Activated naive CD8-positive, alpha-beta T cell treated with anti-CD3 and anti-CD28 coated beads, Interleukin-2, amount 10 ng/mL, durations not matched to agents 7 days and 5 days (primary cell): ENCODE measurements at places on chromosomes 6 and 20.

DNA sequence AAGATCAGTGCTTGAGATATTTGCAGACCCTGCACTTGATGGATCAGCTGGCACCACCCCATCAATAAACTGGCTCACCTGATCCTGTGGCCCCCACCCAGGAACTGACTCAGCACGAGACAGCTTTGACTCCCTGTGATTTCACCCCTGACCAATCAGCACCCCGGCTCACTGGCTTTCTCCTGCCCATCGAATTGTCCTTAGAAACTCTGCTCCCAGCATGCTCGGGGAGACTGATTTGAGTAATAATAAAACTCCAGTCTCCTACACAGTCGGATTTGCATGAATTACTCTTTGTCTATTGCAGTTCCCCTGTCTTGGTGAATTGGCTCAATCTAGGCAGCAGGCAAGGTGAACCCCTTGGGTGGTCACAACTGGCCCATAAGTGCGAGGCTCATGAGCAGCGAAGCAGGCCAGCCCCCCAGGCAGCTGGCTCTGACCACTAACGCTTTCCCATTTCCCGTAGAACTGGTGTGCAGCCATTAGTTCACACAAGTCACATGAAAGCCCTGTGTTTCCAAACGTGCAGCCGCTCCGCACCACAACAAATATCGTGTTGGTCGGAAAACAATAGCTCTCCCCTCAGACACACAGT, 79.6 kb downstream of the RSPH3 start:
- H3K27me3 ChIP-seq, result no peaks in the 10 kb centered on the region
- H3K27ac ChIP-seq, result no peak overlapping the region
- no peak for DNase-seq
- H3K36me3 ChIP-seq, result no peaks in the 10 kb centered on the region

DNA sequence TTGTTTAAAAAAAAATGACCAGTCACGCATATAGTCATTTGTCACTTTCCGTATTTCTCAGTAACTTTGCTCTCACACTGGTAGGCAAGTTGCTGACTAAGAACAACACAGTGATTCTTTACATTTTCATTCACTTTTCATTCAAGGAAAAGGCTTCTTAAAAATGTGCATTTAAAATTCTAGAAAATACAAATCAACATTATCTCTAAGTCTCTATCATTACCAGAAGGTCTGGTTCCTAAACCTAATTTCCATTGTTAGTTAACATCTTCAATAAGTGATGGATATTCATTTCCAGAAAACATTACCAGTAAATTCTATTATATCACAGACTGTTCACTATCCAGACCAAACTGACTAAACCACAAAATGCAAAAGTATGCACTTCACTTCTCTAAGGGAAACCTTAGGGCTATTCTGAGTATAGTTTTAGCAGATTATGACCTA, 115.3 kb downstream of the AHI1 start:
- no peak overlapping the region for H3K4me3 ChIP-seq
- H3K4me1 ChIP-seq, result no peaks in the 10 kb centered on the region
- no peak overlapping the region for H3K27ac ChIP-seq

GRCh38 chr6:6892744-6893583, 214.8 kb upstream of the RREB1 start:
- H3K27me3 ChIP-seq, result peaks cover 8% of the 10 kb centered on the region
- H3K27ac ChIP-seq, result no peak overlapping the region
- peaks cover 4% of the 10 kb centered on the region for H3K4me1 ChIP-seq
- DNase-seq, result no peak
- H3K36me3 ChIP-seq, result no peaks in the 10 kb centered on the region

DNA sequence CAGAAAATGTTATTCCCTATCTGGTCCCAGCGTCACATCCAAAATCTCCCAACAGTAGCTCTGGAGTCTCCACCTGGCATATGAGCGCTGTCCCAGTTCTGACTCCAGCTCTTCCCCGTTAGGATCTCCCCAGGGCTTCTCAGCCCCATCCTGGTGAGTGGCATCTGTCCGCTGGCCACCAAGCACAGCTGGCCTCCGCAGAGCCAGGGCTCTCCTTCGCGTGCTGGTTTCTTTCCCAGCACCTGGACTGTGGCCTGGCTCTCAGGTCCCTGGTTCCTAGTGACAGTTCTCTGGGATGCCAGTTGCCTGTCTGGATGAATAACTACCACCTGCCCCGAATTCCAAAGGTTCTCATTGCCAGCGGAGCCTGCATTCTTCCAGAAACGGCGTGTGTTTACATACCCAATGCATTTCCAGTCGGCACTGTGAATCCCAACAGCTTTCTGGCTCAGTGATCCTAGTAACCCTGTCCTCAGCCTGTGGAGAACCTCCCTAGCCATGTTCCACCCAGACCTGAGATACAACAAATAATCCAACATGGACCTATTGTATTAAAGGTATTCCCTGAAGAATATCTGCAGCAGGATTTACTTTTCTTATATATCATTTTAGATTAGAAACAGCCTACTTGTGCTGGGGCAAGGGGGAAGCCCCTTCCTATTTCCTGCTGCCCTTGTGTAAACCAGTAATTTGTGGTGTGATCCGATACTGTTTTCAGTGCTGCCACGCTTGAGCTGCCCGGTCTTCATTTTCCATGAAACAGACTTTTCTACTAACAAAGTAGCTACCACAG, 69.9 kb upstream of the PDE10A start:
- H3K27ac ChIP-seq, result no peak overlapping the region
- no peak overlapping the region for H3K4me3 ChIP-seq
- peaks cover 3% of the 10 kb centered on the region for H3K27me3 ChIP-seq
- no peaks in the 10 kb centered on the region for H3K36me3 ChIP-seq
- no peak for DNase-seq

GRCh38 chr20:43448748-43449535, 8.8 kb upstream of the SRSF6 start:
- no peaks in the 10 kb centered on the region for H3K36me3 ChIP-seq
- H3K27ac ChIP-seq, result no peak overlapping the region
- H3K27me3 ChIP-seq, result peaks cover 33% of the 10 kb centered on the region

DNA sequence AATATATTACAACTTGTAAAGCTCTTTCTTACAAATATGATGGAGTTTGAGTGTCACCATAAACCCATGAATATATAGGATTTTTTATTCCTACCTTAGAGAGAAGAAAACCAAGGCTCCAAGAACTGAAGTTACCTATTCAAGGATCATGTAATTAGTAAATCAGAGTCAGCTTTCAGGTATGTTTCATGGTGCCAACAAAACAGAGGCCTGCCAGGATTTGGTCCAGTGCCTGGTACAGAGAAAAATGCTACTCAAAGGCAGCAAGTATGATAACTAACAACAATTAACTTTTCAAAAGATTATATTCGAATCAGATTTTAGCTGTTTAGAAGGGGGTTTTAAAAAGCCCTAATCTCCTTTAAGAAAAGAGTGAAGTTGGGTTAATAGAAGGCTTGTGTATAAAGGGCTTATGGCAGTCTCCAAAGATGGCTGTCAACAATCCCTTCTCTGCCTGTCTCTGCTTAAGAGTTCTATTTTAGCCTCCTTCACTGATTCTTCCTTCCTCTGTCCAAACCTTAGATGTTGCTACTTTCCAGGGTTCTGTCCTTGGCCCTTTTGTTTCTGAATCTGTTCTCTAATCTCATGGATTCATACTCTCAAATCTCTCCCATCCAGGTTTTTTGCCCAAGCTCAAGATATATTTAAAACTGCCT, 7.8 kb downstream of the MAP3K7 start:
- DNase-seq, result no peak
- no peak overlapping the region for H3K27ac ChIP-seq
- peaks cover 14% of the 10 kb centered on the region for H3K4me1 ChIP-seq

GRCh38 chr20:43514648-43514999, 7.1 kb downstream of the L3MBTL1 start:
- peaks cover 3% of the 10 kb centered on the region for H3K4me1 ChIP-seq
- H3K27me3 ChIP-seq, result peaks cover 3% of the 10 kb centered on the region
- H3K36me3 ChIP-seq, result no peaks in the 10 kb centered on the region

DNA sequence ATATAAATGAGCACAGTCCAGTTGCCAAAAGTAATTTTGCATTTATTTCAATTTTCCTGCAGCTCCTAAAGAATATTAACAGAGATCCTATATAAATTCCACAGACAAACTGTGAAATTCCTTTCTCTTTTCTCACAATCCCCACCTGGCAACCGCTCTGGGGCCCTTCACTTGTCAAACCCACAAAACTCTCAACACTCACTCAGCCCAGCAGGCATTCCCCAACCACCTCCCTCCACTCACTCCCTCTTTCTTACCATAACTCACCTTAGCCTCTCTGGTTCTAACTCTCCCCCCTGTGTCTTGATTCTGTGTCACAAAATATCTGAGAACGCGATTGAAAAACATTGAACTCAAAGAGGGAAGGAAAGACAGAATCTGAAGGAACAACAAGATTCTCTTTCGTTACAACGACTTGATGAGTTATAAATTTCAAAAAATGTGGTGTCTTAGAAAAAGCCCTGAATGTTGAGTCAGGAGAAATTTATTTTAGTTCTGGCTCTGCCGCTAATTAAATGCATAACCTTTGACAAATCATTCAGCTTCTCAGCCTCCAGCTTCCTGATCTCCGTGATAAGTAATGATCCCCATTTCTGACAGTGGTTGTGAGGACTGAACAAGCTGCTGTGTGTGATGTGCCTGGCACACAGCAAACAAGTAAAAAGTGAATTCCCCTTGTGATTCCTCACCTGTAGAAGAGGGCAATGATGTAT, 87.9 kb downstream of the UNC5CL start:
- H3K4me1 ChIP-seq, result no peaks in the 10 kb centered on the region
- no peak for DNase-seq
- peaks cover 23% of the 10 kb centered on the region for H3K27me3 ChIP-seq
- no peak overlapping the region for H3K4me3 ChIP-seq
- no peaks in the 10 kb centered on the region for H3K36me3 ChIP-seq

DNA sequence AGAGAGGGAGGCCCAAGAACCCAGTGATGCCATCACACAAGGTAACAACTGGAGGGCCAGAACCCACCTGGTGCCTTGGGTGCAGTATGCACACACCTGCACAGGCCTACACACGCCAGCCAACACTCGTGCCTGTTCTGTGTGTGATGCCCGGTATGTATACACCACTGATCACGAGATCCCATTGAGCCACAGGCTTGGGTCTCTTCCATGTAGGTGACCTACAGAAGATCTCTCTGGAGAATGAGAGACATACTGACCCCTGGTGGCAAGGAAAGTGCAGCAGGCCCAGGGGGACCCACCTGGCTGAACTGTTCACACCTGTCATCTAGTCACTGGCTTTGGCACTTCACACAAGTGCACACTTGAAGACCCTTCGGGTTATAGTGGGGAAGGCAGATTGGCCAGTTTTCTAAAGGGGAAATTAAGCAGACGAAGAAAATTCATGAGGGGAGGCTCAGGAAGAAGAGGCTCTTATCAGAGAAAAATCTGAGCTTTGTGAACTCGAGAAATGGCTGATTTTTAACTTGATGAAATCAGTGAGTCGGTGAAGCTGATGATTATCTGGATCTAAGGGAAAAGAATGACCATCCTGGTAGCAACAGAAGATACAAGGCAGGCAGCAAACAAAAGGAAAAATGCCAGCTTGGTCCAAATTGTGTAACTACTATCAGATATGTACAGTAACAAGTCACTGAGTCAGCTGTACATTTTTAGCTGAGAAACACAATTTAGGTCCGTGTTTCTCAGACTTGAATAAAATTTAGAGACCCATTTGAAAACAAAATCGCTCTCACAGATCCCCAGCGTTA, 69.1 kb upstream of the PBOV1 start:
- peak; percentile 42 for DNase-seq
- no peaks in the 10 kb centered on the region for H3K27me3 ChIP-seq
- H3K36me3 ChIP-seq, result no peaks in the 10 kb centered on the region
- H3K27ac ChIP-seq, result no peak overlapping the region
- H3K4me3 ChIP-seq, result no peak overlapping the region

DNA sequence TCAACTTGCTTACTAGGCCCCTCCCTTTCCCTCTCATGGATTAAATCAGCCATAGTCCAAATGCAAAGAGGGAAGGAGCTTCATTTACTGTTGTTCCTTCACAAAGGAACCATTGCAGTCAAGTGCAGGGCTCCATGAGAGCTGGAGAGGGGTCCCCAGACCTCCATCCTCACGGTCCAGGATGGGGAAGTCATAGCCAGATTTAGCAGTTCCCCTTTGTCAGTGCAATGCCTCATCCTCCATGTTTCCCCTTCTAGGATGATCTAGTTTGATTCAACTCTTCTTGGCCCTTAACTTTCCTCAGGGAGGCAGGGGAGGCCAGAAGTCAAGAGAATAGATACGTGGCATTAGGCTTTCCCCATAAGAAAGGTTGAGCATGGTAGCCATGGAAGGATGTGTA, 66.5 kb upstream of the FUCA2 start:
- peaks cover 10% of the 10 kb centered on the region for H3K4me1 ChIP-seq
- no peak overlapping the region for H3K4me3 ChIP-seq
- H3K27ac ChIP-seq, result no peak overlapping the region
- no peak for DNase-seq
- peaks cover 3% of the 10 kb centered on the region for H3K36me3 ChIP-seq

DNA sequence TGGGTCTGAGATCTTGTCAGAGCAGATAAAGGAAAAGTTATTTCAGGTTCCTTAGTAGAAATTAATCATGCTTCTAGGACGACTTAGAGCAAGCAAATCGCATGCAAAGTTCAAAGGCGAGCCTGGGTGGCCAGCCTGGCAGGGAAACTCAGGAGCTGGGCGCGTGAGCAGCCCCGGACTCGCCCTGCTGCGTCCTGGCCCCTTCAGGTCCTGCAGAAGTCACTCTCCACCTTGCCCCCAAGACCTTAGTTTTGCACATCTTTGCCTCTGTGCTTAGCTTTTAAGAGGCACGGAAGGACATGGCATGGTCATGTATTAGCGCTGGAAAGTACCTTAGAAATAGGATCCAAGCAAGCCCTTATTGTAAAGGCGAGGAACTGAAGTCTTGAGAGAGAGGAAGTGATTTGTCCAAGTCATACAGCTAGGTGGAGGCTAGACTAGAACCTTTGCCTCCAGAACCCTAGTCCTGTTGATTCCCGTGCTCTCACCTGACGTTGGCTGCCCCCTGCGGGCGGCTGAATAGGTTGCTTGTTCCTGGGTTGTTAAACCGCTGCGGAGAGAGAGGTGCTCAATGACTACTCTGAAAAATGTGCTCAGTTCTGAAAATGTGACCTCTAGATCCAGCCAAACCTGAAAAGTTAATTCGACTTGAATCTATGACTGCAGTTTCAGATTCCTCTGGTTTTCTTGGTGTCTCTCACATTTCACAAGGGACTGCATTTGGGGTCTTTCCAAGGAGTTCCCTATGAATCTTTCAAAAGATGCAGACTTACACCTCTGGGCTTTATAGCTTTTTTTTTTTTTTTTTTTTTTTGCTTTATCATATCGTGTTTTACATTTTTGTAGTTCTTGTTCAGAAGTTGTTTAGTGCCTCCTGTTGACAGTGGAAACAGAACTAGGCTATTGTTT, 2.7 kb downstream of the MYB start:
- peaks cover 20% of the 10 kb centered on the region for H3K4me1 ChIP-seq
- H3K27me3 ChIP-seq, result no peaks in the 10 kb centered on the region
- H3K36me3 ChIP-seq, result peaks cover 11% of the 10 kb centered on the region
- DNase-seq, result peak; percentile 80
